ENCODE measurements at places on chromosomes 5 and 9.
A peak's percentile ranks its signal among the peaks of the same experiment; 100 is the strongest.

DNA sequence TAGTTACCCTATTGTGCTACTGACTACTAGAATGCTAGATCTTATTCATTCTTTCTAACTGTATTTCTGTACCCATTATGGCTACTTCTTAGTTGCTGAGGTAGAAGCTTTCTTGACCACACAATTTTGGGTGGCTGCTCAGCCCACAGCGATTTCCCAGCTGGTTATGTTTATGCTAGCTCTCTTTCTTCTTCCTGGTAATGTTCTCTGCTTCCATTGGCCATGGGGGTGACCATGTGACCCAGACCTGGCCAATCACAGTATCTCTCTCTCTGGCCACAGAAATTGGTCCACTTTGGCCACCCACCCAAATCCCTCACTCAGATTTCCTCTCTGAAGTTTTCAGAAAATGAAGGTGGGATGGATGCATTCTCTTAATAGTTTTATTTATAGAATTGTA, 427.9 kb upstream of the CLINT1 start:
- DNase-seq = no peak

DNA sequence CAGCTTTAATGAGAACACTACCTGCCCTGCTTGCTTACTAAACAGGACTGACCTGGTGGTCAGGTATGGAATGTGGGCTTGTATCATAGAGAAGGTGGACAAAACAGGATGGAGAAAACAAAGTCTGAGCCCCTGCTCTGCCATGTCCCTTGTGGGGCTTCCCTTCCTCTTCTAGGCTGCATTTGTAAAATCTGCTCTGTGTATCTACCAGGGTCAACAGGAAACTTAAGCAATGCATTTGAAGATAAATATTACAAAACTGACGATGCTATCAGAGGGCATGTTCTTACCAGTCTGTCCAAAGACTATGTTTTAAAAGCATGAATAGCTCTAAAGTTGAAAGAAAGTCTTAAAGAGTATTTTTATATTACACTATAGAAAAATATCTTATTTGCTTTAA, 228.7 kb downstream of the DCP2 start:
- DNase-seq = no peak

- DNase-seq = no peak
Observed at GRCh38 chr5:30405821-30406220, 787.7 kb upstream of the CDH6 start.

DNA sequence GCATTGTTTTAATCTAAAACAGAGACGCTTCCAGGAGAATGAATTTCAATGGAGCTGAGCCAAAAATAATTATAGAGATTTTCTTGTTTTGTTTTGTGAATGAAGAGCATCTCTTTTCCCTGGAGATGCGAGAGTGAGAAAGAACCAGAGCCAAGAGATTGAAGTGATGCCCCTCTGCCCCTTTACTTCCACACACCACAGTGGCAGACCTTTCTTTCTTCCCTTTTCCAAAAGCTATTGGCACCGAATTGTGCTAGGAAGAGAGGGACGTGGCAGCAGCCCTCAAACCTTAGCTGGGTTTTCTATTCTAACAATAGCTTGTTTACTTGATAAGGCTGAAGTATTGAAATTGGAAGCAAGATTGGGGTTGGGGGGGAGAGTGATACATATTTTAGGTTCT, 133.0 kb upstream of the TMEM161B start:
- DNase-seq = no peak

DNA sequence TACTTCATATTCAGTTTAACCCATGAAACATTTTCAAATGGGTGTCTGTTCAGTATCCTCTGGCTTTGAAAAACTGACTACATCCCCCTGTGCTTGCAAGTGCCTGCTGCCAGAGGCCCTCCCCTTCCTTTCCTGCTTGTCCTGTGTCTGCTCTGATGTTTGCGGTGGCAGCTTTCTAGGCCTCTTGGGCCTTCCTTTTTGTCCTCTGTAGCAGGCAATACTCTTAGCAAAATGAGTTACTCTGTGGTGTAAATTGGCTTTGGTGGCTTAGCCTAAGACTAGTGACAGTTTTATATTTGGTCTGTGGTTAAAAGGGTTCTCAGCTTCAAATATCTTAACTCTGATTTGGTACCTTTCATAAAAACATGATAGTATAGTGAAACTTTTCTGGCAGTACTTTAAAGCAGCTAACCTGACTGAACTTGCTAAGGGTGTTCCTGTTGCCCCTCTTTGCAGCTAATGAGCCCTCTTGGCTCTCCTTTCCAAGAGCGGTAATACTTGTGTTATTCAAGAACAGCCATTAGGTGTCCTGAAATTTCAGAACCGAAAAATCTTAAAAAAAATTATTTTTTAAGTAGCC, 76.6 kb downstream of the GOLM1 start:
- no peak for DNase-seq

DNA sequence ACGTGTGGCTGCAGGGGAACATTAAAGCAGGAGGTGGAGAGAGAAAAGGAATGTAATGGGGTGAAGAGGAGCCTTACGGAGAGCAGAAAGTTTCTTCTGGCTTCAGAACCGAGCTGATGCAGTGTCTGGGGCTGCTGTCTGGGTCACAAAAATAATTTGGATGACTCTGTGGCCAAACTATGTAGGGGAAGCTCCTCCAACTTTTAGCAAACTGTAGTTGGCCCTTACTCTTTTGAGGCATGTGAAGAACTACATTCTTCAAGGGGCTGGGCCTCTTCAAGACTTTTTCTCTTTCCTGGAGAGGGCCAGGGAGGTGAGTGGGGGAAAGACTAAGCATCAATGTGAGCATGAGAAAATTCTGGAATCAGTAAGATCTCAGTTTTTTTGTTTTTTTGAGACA, 31.9 kb upstream of the SPARC start:
- DNase-seq = no peak

DNA sequence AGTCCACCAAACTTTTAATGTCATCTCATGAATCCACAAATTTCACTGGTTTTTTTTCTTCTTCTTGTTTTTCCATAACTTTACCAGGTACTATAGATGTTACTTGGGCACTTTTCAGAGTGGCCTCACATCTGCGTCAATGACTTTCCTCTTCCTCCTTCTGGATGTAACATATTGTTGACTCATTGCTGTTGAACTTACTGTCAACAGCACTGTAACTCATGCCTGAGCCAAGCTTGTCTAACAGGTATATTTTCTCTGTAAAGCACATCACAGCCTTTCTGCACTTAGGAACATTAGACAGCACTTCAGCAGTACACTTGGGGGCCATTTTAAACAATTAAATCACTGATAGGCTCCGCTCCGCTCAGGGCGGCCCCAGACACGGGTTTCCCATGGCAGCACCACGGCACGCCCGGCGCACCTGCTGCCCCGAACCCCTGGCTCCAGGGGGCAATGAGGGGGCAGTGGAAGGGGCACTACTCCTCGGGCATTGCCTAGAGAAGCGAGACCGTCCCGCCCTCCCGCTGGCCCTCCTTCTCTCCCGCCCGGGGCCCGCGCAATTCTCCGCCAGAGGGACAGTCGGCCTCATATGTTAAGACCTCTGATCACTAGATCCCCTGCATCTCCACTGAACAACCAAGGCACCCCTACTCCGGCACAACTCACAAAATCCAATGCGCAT, 41.9 kb upstream of the SPATA31C2 start:
- no peak for DNase-seq

GRCh38 chr5:150214289-150214688, 24.4 kb downstream of the SLC6A7 start:
- no peak for DNase-seq

DNA sequence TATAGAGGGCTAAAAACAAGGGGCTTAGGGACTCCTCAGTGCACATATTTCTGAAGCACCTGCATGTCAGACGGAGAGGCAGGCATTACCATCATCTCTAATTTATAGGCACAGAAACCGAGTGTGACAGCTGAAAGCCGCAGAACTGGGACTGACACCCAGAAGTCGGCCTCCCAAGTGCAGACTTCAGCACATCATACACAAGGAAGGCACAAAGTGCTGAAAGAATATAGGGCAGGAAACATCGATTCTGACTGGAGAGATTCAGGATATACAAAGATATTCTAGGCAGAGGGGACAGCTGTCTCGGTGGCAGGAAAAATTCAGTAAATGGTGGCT, 11.2 kb downstream of the MRPS27 start:
- DNase-seq = no peak

- no peak for DNase-seq
Observed at GRCh38 chr5:91643797-91644196, 260.7 kb upstream of the ARRDC3 start.

DNA sequence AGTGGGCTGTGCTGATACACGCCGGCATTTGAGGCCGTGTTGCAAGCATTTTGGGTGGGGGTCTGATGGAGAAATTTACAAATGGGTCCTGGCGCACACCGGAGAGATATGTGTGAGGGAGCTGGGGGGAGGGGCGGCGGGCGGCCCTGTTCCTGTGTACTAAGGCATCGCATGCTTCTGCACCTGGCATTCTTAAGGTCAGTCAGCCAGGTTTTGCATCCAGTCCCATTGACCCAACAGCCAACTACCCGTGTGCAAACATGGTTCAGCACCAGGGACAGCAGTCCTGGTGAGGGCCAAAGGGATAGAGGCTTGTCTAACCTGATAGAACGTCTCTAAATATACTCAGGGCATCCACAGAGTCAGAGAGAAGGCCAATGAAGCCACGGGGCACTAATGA, 839 bp downstream of the GABRG2 start:
- DNase-seq = peak; percentile 84

- no peak for DNase-seq
Observed at GRCh38 chr9:4716163-4716562, 24.8 kb downstream of the AK3 start.

DNA sequence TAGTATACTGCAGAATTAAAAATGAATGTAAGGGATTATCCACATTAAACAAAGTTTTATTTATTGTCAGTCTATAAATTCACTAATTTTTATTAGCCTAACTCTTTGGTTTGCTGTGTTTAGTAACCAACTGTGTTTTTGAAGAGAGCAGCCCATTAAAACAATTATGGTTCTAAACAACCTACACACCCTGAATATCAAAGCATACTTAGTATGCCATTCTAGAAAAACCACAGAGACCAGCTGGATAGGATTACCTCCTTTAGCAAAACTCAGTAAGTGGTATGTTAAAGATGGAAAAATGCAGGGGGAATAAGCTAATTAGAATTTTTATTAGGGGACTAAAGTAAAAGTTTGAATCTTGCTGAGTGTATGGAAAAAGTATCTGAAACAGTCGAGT, 1981.7 kb upstream of the NUDT12 start:
- DNase-seq = no peak

- no peak for DNase-seq
Observed at GRCh38 chr9:98374385-98375051, 119.1 kb upstream of the TBC1D2 start.

DNA sequence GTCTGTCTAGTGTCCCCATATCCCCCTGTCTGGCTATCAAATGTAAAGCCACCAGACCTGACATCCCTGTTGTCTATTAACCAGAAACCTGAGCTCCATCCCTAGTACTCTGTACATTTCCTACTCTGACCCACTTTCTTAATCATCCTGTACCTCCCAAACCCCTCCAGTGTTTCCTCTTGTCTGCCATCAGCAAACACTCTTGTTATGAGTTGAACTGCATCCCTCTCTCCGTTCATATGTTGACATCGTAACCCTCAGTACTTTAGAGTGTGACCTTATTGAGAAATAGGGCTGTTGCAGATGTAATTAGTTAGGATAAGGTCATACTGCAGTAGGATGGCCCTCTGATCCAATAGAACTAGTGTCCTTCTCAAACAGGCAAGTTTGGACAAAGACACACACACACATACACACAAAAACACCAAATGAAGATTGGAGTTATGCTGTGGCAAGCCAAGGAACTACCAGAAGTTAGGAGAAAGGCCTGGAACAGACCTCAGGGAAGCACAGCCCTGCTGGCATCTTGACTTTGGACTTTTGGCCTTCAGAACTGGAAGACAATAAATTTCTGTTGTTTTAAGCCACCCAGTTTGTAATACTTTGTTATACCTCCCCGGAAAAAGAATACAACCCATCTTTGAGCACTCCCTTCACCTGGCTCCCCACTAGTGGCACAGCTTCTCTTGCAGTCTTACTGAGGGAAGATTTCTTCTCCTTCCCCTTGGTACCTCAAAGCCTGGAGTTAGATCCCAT, 180.0 kb upstream of the PTGER4 start:
- no peak for DNase-seq

- no peak for DNase-seq
Observed at GRCh38 chr5:41122459-41122858, 51.3 kb upstream of the MROH2B start.

- DNase-seq = no peak
Observed at GRCh38 chr5:469752-470483, 26.9 kb downstream of the EXOC3 start.

- DNase-seq = no peak
Observed at GRCh38 chr5:21125238-21125983, 1137.4 kb upstream of the CDH18 start.

GRCh38 chr5:143031781-143032580, 261.8 kb downstream of the ARHGAP26 start:
- DNase-seq = no peak

DNA sequence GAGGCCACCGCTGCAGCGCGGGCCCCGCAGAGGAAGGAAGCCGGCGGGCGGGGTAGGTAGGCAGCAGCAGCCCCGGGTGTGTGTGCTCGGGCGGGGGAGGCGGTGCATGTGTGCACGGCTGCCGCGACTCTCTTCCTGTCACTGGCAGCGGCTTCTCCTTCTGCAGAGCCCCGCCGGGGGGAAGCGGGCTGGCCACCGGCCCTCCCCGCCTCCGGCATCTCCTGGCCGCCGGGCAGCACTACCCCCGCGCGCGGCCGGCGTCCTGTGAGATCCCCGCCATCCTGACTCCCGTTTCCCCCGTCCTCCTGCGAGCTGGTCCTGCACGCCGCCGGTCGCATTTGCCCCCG, 315 bp downstream of the PIK3R1 start:
- no peak for DNase-seq

DNA sequence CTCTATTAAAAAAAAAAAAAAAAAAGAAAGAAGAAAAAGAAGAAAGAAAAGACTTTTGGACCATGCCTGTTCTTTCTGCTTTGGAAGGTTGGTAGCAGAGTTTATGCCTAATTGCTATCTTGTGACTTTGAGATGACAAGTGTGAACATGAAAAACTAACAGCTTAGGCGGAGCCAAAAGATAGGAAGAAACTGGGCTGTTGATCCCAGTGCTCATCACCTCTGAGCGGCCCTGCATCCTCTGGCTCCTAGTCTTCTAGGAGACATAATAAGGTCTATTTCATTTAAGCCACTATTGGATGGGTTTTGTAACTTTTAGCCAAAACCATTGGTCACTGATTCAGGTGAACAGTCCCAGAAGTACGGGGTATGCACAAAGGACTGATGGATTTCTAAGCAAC, 34.4 kb upstream of the ATP6V1G1 start:
- DNase-seq = no peak

Measured in ecto neural progenitor cell (in vitro differentiated cells).